GM19239 (cell line): ENCODE measurements at places on chromosomes 6 and 20.

DNA sequence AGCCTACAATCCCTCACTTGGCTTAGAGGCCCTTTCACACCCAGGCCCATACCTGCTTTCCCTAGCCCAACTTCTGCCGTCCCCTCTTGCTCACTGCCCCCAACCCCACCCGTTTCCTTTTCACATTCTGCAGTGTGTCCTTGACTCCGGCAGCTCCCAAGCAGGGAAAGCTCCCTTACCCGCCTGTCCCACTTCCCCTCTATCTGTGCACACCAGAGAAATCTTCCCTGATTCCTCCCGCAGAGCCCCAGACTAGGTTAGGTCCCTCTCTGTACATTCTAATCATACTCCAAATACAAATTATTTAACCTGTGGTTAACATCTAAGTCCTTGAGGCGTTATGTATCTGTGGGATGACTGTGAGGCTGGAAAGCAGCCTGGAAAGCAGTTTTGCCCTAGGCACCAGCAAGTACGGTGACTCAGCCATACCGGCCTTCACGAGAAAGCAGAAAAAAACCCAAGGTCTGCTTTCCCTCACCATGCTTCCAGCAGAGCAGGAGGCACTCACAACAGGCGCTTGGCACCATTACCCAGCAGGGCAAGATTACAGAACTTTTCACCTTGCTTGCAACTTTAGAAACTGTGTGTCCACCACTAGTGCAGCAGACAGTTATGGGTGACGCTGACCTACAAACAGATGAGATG is 22.3 kb downstream of the ELOVL5 start:
- no peak for DNase-seq

DNA sequence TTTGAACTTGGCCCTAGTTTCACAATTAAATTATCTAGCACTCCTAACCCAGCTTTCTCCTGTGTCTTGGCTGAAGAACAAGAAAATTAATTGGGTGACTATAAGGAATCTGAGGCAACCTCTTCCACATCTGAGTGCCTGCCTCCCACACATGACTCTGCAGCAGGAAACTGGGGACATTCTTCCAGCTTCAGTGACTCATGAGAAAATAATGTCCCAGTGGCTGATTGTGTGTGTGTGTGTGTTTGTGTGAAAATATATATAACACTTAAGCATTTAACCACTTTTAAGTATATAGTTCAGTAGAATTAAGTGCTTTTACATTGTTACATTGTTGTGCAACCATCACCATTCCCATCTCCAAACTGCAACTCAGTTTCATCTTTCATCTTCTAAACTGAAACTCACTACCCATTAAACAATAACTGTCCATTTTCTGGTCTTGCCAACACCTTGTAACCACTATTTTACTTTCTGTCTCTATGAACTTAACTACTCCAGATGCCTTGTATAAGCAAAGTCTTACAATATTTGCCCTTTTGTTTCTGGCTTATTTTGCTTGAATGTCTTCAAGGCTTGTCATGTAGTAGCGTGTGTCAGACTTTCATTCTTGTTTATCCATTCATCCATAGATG is 8.7 kb downstream of the TRIM38 start:
- no peak for DNase-seq

DNA sequence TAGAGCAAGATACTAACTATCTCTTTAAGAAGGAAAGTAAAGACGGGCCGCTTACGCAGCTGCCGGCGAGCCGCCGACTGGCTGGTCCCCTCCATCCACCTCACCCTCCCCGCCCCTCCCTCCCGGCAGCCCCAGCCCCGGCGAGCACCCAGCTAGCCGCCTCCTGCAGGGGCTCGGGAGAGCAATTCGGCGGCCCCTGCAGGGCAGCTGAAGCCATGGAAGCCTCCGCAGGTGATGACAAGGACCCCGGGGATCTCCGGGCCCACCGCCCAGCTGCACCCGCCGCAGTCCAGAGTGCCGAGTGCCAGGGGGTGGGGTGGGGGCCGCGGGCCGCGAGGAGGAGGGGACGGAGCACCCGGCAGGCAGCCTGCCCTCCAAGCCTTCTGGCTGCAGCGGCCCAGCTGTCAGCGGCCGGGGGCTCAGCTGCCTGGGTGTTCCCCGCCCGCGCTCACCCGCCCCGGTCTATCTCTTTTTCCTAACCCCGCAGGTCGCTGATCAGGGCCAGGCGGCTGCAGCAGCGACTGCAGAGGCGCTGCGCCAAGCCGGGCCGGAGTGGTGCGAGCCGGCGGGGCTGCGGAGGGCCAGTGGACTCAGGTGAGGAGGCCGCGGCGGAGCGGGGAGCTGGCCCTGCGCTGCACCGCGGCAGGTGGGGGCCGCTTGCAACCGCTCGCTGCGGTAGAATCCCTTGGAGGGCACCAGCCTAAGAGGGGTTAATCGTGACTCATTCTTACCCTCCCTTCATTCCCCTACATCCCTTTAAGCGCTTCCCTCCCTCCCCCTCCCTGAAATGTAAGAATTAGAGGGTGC is at the start of gene SNPH:
TSS of gene SNPH (plus strand) at position 128 of the 807 bp plus-strand sequence. CDS start 29,946 bp downstream, outside the sequence.
- peak; percentile 22 for DNase-seq

GRCh38 chr6:66970373-66970772 is 1263.3 kb upstream of the EYS start:
- DNase-seq: no peak

DNA sequence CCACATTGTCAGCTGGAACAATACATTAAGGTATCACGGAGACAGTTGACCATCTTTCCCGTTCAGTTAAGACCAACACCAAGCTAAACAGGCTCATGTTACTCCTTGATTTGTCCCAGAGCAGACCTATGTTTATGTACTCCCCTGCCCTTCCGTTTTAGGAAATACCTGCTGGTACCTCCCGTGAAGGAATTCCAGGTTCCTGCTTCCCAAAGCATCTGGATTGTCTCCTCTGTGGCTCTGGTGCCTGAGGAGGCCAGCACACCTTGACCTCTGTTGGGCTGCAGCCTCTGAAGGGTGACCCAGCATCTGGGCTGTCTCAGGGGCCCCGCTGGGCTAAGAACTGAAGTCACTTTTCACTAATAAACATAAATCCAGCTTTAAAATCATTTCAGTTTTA is 647.8 kb upstream of the MARCKS start:
- DNase-seq: no peak

DNA sequence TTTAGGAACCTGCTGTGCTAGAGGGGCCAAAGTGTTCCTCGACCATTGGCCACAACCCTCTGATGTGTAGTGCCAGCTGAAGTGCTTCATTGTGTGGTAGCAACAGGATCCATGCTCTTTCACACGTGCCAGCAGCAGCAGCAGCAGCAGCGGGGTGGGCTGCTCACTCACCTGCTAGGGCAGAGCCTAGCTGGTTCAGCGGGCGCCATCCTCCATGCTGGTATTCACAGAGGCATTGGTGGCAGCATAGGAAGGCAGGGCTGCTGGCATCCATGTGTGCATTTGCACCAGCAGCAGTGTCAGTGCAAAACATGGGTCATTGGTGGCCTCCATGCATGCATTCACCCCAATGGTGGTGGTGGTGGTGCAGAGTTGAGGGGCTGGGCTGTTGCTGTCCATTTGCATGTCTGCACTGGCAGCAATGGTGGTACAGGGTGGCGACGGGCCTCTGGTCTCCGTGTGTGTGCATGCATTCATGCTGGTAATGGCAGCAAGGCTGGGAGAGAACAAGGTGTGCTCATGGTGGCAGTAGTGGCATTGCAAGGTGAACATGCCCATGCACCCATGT is 13.2 kb upstream of the TINAG start:
- no peak for DNase-seq

DNA sequence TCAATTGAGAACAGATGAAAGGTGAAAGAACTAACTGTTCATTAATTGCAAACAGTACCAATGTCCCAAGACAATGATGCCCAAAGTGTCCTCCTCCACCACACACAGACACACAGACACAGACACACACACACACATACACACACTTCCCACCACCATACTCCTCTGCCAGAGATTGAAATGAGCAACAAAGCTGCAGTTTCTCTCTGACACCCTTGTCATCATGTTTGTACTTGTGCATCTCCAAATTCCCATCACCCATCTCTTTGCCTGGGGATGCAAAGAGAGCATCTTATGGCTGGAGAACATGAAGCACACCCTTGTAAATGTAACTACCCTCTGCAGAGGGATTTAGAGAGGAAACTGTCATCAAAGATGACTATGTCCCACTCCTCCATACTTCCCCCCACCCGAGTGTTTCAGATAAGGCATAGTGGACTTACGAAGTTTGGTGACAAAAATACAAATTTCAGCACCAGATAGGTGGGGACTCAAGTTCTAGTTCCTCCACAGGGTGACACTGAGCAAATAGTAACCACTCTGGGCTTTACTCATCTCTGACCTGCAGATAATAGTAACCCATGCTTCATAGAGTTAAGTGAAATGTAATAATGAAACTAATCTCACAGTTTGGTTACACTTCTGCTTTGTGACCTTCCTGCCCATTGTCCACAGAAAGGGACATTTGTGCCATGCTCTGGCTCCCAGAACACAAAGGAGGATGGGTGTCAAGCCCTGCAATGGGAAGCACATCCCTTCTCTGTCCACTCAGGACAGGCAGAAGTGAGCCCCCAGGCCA is 8.7 kb downstream of the MAFB start:
- DNase-seq: peak; percentile 34

GRCh38 chr6:111478749-111479148 is 4.3 kb downstream of the REV3L start:
- no peak for DNase-seq

DNA sequence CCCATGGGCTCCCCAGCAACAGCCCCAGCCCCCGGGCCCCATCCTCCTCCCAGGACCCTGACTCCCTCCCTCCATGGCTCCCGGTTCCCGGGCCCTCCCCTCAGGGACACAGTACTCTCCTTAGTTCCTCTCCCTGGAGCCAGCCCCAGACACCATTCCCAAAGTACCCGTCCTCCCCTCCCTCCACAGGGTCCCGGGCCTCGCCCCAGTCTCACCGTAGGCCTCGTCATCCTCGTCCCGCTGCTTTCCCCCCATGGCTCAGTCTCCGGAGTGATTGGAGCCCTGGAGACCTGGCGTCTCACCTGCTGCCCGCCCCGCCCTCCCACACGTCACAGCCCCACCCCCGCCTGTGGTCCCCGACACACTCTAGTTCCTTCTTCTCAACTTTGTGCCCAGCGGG is at the start of gene SLC44A4:
TSS of gene SLC44A4 (minus strand) at position 272 of the 400 bp plus-strand sequence. CDS start at position 255, 17 bp downstream.
- no peak for DNase-seq

DNA sequence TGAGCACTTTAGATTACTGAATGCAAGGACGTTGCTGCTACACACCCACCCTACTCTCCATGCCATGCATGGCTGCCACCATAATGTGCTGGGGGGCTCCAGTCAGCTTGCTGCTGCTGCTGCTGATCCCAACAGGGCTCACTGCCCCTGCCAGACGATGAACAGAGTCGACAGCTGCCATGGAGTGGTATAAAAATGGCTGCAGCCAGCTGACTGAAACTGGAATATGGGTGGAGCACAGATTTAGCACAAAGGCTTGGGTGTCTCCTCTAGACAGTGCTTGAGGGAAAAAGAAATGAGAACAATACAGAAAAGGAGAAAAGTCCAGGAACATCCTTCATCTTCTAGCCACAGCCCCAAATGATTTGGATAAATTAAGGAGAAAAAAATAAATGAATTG is 150.7 kb downstream of the PDSS2 start:
- no peak for DNase-seq

DNA sequence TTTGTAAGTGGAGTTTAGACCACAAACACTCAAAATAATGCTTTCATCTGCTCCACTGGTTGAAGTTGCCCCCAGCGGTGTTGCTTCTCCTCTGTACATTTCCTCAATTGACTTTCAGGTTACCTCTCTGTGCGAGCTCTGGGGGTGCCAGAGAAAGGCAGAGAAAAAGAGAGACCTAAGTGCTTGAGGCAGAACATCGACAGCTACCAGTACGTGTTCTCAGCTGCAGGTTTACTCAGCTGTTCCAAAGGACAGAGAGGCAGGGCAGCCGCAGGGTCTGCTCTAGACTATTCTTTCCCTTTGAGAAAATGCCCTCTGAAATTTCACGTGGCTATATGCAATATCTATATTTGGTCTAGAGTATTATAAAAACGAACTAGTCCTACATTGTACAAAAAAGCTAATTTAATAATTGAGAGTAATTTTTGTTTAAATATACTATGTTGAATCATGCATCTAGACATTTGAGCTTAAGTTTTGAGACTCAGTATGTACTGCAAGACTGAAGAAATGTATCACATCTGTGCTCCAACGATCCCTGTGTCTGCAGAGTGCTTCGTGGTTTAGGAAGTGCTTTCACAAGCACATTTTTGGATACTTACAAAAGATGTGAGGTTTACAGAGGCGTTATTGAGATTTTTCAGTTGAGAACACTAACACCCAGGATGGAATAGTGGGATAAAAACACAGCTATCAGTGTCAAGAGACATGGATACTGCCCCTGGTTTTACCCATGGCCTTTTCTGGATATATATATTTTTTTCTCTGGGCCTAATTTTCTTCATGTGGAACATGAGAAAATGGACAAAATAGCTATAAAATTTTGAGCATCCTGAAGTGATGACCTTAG is 453.6 kb upstream of the FLRT3 start:
- DNase-seq: no peak

GRCh38 chr6:85402922-85403321 is 47.0 kb upstream of the NT5E start:
- no peak for DNase-seq

DNA sequence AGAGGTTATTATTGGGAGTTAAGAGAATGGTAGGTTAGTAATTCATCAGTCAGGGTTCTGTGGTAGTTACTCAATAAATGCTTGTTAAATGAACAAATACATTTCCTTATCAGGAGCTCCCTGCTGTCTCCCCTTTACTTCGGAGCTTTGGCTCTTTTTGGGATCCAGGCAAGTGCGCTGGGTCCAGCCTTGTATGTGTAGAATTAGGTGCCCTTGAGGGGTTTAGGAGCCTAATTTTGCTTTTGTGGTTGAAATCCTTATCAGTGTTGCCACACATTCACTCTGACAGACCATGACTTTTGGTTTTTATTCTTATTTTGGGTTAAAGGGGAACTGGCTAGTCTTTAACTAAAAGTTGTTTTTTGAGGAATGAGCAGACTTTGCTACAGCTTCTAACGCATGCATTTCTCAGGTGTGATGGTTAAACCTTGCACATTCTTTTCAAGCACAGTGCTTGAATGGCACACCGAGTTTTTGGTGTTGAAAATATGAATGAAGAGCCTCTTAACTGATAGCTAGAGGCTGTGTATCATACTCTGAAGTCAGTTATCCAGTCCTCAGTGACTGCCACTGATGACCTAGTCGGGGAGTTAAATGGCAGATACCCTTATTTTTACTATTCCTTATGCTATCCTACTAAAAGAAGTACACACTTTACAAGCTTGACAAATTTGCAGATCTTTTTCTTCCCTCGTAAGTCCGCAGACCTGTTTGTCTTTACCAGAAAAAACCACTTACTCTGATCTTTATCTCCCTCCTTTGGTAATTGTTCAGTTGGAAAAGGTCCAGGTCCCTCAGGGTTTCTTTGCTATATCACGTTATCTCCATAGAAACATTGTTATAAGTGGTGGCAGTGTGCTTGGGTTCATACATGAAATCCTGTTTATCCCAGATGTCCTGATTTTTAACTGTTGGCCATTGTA is 50.7 kb upstream of the PLCG1 start:
- DNase-seq: no peak

- peak; percentile 69 for DNase-seq
Observed at GRCh38 chr6:32118782-32119628, 9.0 kb downstream of the ATF6B start.

GRCh38 chr6:169097381-169097959 is 156.2 kb downstream of the THBS2 start:
- DNase-seq: no peak

- no peak for DNase-seq
Observed at GRCh38 chr20:44051661-44052000, 135.4 kb downstream of the JPH2 start.
